ENCODE measurements at places on chromosomes 1 and 21.

DNA sequence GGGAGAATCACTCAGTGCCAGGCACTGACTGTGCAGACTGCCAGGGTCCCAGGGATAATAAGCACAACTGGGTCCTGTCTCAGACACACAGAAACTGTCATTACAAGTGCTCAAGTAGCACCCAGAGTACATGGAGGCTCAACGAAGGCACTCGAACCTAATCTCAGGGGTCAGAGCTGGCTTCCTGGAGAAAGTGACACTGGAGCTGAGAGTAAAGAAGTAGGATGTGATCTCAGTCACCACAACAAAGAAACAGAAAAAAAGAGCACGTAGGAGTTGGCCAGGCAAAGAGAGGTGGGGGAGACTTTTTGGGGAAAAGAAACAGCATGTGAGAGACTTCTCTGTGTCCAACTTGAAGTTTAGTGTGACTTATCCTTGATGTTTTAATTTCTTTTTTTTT, 1.3 kb downstream of the CATSPER4 start:
- DNase-seq, result no peak

GRCh38 chr1:9665193-9665592, 13.7 kb downstream of the PIK3CD start:
- DNase-seq, result no peak

GRCh38 chr1:119391749-119392148, 23.2 kb downstream of the HAO2 start:
- no peak for DNase-seq

DNA sequence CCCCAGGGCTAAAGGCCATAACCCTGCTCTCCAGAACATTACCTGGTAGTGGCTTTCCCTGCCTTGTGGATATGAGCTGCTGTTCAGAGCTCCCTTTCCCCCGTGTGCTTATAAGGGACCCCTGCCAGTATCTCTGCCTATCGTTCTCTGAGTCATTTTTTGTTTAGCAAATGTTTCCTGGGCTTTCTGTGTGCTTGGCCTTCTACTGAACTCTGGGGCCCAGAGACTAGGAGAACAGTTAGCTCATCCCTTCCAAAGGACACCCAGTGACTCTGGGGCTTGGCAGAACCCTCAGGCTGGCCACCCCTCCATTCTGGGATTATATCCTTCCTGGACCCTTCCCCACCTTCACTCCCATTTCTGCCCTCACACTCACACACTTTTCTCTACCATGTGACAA, 80.8 kb upstream of the POU3F1 start:
- DNase-seq, result no peak

DNA sequence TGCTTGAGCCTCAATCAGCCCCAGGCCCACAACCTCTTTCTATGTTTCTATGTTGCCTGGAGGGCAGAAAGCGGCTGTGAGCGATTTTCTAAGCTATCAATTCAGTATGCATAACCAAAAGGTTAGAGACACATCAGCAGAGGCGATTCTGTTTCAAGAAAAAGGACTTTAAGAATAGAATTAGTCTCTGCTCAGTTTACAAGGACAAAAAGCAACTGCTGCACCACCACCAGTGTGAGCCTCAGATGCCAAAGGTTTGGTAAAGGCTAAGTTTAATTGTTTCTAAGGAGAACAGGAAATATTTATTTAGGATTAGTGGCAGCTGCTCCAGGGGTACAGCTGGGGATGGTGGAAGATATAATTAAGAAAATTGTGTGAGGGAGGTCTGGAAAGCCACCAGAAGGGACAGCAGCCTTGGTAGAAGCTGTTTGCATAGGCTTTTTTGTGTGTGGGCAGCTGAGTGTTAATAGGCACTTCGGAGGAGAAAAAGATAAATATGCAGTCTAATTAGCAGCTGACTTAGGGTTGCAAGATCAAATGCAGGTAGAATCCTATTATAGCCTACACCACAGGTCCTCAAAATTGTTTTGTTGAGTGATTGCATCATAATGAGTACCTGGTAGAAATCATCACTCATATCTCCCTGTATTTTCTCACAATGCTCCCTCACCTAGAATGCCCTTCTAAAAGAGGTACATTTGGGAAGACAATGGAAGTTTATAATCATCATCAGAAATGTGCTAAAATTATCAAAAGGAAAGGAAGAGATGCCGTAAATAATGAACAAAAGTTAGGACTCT, 35.8 kb downstream of the ZC3H11B start:
- no peak for DNase-seq

- no peak for DNase-seq
Observed at GRCh38 chr1:72100771-72101170, 181.6 kb downstream of the NEGR1 start.

DNA sequence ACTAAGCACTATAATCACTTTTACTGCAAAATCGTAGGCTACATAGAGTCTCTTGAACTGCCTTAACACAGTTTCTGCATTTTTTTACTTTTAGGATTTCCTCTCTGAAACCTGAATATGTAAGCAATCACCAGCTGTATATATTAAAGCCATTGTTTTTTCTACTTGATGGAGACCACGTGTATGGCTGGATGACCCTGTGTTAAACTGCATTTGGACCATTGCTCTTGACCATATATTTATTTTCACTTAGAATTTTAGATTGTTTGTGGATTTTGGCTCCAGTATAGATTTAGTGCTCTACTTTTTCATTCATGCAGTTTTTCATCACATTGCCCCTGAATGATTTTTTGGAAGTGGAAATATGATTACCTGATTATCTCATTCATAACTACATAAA, 320.5 kb upstream of the SGIP1 start:
- no peak for DNase-seq

GRCh38 chr1:116706841-116707240, 39.3 kb upstream of the IGSF3 start:
- no peak for DNase-seq

DNA sequence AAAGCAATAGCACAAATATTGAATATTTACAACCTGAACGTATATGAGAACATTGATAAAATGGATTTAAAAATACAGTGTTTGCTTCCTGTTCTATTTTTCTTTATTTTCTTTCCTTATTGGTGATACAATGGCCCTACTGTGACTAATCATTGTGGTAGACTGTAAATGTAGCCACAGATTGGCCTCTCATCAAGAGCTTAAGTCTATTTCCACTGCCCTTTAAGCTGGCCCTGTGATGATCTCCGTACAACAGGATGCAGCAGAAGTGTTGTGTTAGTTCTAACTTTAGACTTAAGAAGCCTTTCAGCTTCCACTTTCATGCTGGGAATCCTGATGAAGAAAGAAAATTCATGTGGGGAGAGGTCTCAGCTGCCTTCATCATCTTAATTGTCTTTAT, 285.6 kb upstream of the B3GALT2 start:
- DNase-seq, result no peak

GRCh38 chr1:61975638-61976037, 219.0 kb upstream of the L1TD1 start:
- no peak for DNase-seq

GRCh38 chr1:9289090-9289534, 3.6 kb upstream of the SPSB1 start:
- DNase-seq, result peak; percentile 89

DNA sequence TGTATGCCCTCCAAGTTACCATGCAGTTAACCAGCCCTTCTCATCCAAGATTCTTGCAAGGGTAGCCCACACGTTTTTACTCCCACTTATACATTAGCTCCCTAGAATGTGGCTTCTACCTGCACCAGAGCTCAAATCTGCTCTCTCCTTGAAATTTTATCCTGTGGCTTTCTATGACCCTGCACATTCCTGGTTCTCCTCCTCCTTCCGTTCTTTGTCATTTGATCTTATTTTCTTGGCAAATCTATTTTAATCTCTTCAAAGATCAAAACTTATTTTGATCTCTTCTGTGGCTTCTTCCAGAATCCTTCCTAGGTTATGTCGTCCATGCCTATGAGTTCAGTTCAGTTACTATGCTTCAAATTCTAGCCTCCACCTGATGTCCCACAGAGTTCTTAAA, 115.6 kb upstream of the GUCA2B start:
- no peak for DNase-seq

GRCh38 chr1:89699451-89699986, 66.6 kb downstream of the LRRC8C start:
- no peak for DNase-seq

DNA sequence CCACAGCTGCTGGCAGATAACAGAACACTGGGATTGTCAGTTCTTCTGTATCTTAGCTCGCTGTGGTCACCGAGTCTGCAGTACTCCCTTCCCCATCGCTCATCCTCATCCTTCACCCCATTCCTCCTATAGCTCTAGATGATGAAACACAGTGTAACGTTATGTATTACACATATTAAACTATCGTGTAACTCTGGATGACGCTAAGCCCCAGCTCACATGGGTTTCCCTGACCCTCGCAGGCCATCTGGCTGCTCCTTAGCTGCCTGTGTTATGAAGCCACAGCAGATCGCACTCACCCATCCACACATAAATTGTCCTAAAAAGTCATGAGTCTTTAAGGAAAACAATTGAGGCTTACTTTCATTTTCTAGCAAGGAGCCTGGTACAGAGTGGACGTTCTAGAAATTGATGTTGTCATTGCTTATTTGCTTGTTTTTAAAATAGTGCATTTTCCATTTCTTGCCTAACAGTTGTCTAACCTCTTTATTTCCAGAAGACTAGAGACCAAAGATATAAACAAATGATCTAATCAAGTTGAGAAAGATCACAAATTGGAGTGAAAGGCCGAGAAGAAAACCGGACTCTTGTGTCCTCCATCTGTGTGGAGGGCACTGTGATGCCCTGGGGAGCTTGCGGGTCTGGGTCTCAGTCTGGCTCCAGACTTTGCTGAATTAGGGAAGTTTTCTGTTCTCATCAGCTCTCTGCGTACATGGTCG, 24.3 kb upstream of the PCP4 start:
- no peak for DNase-seq

GRCh38 chr21:29704719-29705118, 235.1 kb downstream of the GRIK1 start:
- no peak for DNase-seq

DNA sequence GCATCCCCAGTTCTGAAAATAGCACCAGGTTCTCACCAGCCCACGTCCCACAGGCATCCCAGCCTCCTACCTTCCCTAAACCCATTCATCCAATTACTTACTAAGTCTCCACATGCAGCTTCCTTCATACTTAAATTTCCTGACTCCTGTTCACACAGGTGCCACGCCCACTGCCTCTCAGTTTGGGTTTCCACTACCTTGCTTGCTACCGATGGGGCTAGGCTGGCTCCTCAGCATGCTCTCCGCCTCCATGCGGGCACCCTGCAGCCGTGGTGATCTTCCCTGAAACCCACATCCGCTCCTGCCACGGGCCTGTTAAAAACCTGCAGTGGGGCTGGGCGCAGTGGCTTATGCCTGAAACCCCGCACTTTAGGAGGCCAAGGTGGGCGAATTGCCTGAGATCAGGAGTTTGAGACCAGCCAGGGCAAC, 70.4 kb upstream of the ANGPTL1 start:
- DNase-seq, result no peak

GRCh38 chr1:27726173-27727044, 648 bp downstream of the FAM76A start:
- no peak for DNase-seq

DNA sequence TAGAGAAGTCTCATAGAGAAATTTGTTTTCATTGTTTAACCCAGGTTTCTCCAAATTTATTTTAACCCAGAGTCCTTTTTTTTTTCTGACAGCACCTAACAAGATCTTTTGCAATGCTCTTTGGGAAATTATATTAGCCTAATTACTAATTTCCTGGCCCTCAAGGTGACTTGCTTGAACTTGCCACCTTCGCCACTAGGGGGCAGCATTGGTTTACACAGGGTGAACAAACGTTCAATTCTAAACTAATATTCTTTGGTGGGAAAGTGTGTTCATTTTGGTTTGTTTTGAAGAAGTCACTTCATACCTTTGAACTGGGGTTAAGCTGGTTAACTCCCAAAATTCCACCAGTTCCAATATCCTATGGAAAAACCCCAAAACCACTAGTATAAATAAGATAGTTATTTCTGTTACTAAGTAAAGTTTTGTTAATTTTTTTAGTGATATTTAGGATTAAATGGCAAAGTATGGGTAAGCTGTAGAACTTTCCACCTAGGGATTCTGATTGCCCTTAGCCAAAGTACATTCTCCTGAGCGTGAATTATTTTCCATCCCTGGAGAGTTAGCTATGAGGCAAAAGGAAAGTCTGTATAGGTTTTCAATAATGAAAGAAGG, 13.0 kb downstream of the CCDC190 start:
- peak; percentile 54 for DNase-seq

DNA sequence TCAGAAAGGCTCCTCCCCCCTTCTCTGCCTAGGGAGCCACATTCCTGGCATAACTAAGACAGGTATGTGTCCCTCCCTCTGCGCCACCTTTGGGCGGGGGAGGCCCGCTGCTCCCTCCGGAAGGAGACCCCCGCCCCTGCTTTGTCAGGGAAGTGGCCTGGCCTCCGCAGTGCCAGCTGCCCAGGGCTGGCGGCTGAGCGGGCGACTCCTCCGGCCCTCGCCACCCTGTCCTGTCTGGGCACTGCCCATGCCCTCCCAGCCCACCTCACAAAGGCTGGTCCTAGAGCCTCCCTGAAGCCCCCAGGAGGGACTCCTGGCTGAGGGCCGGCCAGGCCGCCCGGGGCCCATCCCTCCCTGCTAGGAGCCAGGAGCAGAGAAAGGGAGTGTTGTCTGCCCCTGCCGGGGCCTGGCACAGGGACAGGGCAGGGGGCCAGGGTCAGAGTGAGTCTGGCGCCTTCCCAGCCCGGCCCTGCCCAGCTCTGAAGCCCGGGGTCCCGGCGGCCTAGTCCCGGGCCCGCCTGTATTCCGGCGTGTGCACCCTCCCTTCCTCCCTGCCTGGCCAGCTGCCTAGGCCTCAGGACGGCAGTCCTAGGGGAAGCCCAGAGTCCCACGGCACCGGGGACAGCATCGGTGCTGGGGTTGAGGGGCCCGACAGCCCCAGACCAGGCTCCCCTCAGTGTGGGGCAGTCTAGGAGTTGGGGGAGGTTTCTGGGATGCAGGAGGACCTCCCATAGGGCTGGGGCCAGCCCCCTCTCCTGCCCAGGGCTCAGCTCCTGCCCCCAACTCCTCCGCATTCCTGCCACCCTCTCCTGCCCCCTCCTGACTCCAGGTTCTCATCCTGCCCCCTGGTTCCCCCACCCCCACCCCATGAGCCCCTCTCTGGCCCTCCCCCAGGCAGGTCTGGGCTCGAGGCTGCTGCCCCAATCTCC, 5.1 kb downstream of the AGRN start:
- DNase-seq, result no peak

DNA sequence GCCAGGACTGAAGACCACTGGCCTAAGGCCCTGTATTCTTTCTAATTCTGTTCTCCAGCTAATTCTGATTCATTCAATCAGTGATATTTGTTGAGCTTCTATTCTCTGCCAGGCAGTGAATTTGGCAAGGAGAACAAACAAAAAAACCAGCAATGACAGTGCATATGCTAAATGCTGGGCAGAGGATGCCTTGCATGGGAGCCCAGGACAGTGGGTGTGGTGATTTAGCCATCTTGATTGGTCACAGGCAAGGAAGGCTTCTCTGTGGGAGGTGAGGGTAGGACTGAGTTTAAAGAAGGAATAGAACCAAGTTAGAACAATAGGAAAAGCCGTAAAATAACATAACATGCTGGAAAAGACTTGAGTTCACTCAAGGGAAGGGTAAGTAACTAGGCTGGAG, 9.2 kb upstream of the CPT2 start:
- no peak for DNase-seq

DNA sequence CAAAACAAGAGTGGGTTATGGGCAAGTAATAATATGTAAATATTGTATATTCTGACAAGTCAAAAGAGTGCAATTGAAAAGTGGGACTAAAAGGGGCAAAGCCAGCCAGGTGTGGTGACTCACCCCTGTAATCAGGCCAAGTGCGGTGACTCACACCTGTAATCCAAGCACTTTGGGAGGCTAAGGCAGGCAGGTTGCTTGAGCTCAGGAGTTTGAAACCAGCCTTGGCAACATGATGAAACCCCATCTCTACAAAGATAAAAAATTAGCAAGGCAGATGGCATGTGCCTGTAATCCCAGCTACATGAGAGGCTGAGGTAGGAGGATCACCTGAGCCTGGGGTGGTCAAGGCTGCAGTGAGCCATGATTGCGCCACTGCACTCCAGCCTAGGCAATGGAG, 304.0 kb downstream of the HHIPL2 start:
- no peak for DNase-seq
